ENCODE measurements at places on chromosomes 6 and 20. TPM values are rescaled to one million over a fixed set of nuclear protein-coding genes. Genes with fewer than 3 reads are reported as not detected.

DNA sequence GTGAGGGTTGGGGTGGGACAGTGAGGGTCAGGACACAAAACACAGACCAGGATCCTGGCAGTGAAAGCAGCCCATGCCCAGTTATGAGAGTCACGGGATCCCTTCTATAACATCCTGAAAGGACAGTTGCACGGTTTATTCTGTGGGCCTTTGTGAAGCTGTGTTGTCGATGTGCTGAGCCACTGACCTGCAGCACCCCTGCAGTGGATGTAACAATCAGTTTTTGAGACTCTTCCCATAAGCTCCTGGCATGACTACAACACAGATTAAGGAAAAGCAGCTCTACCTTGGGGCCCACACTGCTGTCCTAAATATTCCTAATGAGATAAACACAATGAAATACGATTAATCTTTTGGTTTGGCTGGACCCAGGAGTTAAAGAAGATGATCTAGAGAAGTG is 3.7 kb downstream of the PYGB start:
- peaks cover 5% of the 10 kb centered on the region for H3K36me3 ChIP-seq
- H3K4me1 ChIP-seq: peaks cover 50% of the 10 kb centered on the region
- DNase-seq: no peak
- no peak overlapping the region for H3K4me3 ChIP-seq

- no peak for DNase-seq
- no peaks in the 10 kb centered on the region for H3K4me1 ChIP-seq
- H3K27ac ChIP-seq: no peak overlapping the region
- no peak overlapping the region for H3K4me3 ChIP-seq
Measured at GRCh38 chr6:13886949-13887348, 37.8 kb upstream of the RNF182 start.

DNA sequence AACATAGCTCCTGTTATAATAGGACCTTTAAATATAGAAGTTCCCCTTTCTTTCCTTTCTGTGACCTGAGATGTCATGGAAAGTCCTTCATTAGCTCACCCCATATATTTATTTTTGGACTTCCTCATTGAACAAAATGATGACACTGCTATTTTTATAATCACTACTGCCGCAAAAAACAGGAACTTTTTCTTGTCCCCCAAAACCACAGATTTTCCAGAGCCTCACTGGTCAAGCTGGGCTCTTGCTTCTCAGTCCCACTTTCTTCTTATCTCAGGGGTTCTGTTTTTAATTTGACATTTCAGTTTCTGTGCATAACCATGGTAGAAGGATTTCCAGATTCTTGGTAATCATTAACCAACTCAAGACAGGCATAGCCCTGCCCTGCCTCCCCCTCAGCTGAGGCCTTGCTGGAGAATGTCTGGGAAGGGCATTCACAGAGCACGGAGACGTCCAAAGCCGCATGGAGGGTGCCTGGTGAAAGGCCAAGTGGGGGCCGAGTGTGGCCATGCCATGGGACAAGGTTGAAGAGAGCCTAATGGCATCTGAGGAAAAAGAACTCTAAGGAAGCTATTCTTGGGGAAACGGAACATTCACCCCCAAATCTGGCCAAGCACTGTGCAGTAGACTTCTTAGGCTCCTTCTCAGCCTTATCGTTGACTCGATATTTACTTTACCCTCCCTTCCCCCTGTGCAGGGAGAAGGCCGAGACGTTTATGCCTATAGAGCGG is 73.7 kb downstream of the EDN1 start:
- H3K27ac ChIP-seq: no peak overlapping the region
- H3K27me3 ChIP-seq: peaks cover 14% of the 10 kb centered on the region
- no peak for DNase-seq
- H3K4me3 ChIP-seq: no peak overlapping the region

DNA sequence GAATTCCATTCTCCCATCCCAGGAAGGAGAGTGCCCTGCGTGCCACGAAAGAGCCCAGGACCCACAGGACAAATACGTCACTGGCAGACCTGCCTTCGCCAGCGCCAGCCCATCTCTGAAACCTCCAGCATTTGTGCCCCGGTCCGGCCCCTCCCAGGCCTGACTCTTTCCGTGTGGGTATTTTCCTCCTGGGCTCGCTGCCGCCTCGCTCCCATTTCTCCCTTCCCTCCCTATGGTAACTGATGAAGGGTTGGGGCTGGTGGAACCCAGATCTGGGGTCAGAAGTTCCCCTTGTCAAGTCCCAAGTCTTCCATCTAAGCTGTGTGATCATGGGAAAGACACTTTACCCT is 208.5 kb downstream of the LRFN2 start:
- DNase-seq: no peak
- H3K27ac ChIP-seq: no peak overlapping the region
- no peak overlapping the region for H3K4me3 ChIP-seq
- H3K4me1 ChIP-seq: no peaks in the 10 kb centered on the region
- peaks cover 3% of the 10 kb centered on the region for H3K36me3 ChIP-seq

DNA sequence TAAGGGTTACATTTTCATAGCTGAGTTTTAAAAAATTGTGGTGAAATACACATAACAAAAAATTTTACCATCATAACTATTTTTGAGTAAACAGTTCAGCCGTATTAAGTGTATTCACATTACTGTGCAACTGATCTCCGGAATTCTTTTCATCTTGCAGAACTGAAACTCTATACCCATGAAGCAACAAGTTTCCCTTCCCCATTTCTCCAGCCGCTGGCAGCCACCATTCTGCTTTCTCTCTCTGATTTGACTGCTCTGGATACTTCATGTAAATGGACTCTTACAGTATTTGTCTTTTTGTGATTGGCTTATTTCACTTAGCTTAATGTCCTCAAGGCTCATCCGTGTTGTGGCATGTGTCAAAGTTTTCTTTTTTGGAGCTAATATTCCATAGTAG is 341.6 kb downstream of the QKI start:
- peaks cover 19% of the 10 kb centered on the region for H3K27me3 ChIP-seq
- no peak overlapping the region for H3K4me3 ChIP-seq
- no peaks in the 10 kb centered on the region for H3K4me1 ChIP-seq

GRCh38 chr6:10624836-10625235 is 69.6 kb downstream of the C6orf52 start:
- H3K4me3 ChIP-seq: no peak overlapping the region
- no peaks in the 10 kb centered on the region for H3K4me1 ChIP-seq
- H3K27me3 ChIP-seq: no peaks in the 10 kb centered on the region
- DNase-seq: no peak
- peaks cover 13% of the 10 kb centered on the region for H3K36me3 ChIP-seq
- H3K27ac ChIP-seq: no peak overlapping the region

- no peaks in the 10 kb centered on the region for H3K27me3 ChIP-seq
- DNase-seq: no peak
- no peak overlapping the region for H3K27ac ChIP-seq
- peaks cover 26% of the 10 kb centered on the region for H3K4me1 ChIP-seq
- H3K36me3 ChIP-seq: no peaks in the 10 kb centered on the region
- no peak overlapping the region for H3K4me3 ChIP-seq
Measured at GRCh38 chr20:17583126-17583525, 13.3 kb downstream of the DSTN start.

DNA sequence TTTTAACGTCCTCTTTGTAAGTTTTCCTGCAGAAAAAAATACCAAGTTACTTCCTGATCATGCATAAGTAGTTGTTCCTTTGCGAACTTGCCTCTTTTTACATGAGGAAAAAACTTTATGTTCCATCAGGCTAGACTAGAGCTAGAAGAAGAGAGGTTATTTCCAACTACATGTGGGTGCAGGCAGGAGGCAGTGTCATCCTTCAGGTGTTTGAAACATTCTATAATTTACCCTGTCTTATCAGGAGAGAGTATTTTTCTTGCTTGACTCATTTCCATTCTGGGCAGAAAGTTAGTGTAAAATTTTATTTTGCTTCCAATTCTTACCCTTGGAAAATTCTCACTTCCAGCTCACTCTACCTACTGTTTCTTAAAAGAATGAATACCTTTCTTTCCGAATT is 28.5 kb upstream of the EPHA7 start:
- H3K27me3 ChIP-seq: no peaks in the 10 kb centered on the region
- no peak overlapping the region for H3K4me3 ChIP-seq
- no peaks in the 10 kb centered on the region for H3K4me1 ChIP-seq
- no peak overlapping the region for H3K27ac ChIP-seq
- H3K36me3 ChIP-seq: no peaks in the 10 kb centered on the region

GRCh38 chr6:102766963-102767362 is 1373.5 kb downstream of the GRIK2 start:
- H3K36me3 ChIP-seq: no peaks in the 10 kb centered on the region
- no peak overlapping the region for H3K27ac ChIP-seq
- no peak overlapping the region for H3K4me3 ChIP-seq
- H3K27me3 ChIP-seq: no peaks in the 10 kb centered on the region
- no peak for DNase-seq

DNA sequence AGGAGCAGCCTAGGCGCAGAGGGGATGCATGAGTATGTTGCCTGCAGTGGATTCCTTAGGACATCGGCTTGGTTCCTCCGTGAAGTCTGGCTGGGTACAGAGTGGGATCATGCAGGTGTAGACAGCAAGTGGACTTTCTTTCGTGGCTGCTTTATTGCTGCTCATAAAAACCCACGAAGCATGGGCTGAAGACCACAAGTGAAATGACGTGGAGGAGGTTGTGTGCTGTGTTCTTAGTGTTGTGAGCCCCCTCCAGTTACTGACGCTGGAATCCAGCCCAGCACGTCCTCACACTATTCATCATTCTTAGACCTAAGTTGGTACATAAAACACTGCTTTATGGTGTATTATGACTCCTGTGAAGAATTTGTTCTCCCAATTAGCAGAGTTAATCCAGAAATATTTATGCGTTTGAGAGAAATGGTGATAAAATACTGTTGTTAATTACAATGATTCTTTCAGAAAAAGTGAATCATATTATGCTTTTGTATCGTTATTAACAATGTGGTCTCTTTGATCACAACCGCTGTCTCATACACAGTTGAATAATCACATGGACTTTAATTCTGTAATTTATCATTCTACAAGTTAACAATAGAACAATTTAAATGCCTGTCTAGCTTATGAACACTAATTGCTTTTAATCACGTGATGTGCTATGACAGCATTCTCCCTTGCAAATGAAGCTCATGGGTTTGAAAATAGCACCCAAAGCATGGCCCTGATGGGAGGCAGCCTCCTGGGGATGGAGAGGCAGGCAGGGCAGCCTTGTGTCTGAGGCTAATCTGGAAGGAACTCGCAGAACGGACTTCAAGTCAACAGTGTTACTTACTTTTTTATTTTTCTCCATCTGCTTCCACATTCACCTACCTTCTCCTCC is 233.9 kb upstream of the SYNDIG1 start:
- H3K4me3 ChIP-seq: no peak overlapping the region
- H3K36me3 ChIP-seq: no peaks in the 10 kb centered on the region
- no peak for DNase-seq
- no peak overlapping the region for H3K27ac ChIP-seq

GRCh38 chr6:71533939-71534379 is 245.3 kb downstream of the OGFRL1 start:
- H3K4me1 ChIP-seq: no peaks in the 10 kb centered on the region
- no peak for DNase-seq
- no peak overlapping the region for H3K4me3 ChIP-seq
- no peaks in the 10 kb centered on the region for H3K27me3 ChIP-seq
- H3K36me3 ChIP-seq: no peaks in the 10 kb centered on the region

GRCh38 chr20:57613481-57613921 is 6.7 kb downstream of the ZBP1 start:
- no peak for DNase-seq
- no peak overlapping the region for H3K4me3 ChIP-seq
- no peaks in the 10 kb centered on the region for H3K36me3 ChIP-seq
- H3K4me1 ChIP-seq: peaks cover 15% of the 10 kb centered on the region
- peaks cover 8% of the 10 kb centered on the region for H3K27me3 ChIP-seq
- H3K27ac ChIP-seq: no peak overlapping the region

- no peak overlapping the region for H3K27ac ChIP-seq
- H3K4me3 ChIP-seq: no peak overlapping the region
- no peak for DNase-seq
- peaks cover 6% of the 10 kb centered on the region for H3K27me3 ChIP-seq
- H3K4me1 ChIP-seq: no peaks in the 10 kb centered on the region
- no peaks in the 10 kb centered on the region for H3K36me3 ChIP-seq
Measured at GRCh38 chr6:99882128-99882702, 111.8 kb downstream of the MCHR2 start.

DNA sequence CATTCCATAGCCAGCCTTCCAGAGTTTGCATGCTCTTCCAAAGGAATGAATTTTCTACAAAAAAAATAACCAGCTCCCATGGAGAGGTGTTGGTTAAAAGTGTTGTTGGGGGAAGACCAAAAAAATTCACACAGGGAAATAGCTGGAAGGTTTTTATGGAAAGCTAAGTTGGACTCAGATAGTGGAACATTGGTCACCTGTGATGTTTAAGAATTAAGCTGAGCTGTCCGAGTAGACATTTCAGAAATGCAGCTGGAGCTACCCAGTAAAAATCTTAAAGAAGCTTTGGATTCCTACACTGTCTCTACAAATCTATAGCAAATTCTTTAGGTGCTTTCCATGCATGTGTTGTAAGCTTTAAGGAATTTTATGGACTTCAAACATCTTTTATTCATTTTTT is 155.5 kb downstream of the THBS2 start:
- H3K4me3 ChIP-seq: no peak overlapping the region
- no peaks in the 10 kb centered on the region for H3K4me1 ChIP-seq
- H3K27me3 ChIP-seq: peaks cover 6% of the 10 kb centered on the region
- no peaks in the 10 kb centered on the region for H3K36me3 ChIP-seq
- no peak for DNase-seq

GRCh38 chr20:23533161-23533560 is 35.1 kb downstream of the CST9L start:
- H3K4me3 ChIP-seq: no peak overlapping the region
- DNase-seq: no peak
- H3K4me1 ChIP-seq: peaks cover 21% of the 10 kb centered on the region

DNA sequence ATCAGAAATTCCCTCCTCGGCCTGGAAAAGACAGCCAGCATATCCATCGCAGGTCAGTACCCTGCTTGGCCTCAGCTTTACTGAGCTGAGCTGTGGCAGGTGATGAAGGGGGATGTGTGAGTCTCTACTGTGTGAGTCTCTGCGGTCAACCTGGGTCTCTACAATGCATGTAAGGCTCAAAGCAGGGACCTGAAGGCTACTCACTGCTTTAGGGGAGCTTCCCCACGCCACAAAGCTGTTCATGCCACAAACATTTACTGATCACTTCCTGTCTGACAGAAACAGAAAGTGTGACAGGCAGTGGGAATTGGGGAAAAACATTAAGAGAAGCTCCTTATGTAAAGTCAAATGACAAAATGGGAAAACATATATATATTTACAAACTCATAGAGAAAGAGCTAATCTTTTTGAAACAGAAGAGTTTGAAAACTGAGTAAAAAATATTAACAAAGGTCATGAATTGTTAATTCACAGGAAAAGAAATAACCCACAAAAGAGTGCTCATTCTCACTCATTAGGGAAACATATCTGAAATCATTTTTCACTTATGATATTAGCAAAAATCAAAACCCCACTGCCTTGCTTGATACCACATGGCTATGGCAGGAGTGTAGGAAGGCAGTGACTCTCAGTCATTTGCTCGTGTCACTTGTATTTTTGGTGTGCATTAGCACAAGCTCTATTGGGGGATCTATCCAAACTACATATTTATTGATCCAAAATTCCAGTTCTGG is 5.8 kb downstream of the BTN3A3 start:
- H3K4me3 ChIP-seq: peak overlapping the region; percentile 59
- H3K27ac ChIP-seq: peak overlapping the region; percentile 39
- peak; percentile 42 for DNase-seq
- peaks cover 38% of the 10 kb centered on the region for H3K36me3 ChIP-seq
- no peaks in the 10 kb centered on the region for H3K27me3 ChIP-seq

The TXLNB gene
- 0.19 TPM for total RNA-seq

The KIAA0408 gene
- total RNA-seq: 6.6 TPM

The TRIM31 gene
- 0.12 TPM for total RNA-seq

The VAPB gene
- total RNA-seq: 55.3 TPM

The SLC25A27 gene
- total RNA-seq: 1.1 TPM

All from activated T-cell treated with anti-CD3 and anti-CD28 coated beads, Interleukin-2, amount 50 U/mL, for 72 hours (primary cell).